ENCODE measurements at places on chromosomes 4 and X.

GRCh38 chr4:98446499-98447375 lies 185.6 kb downstream of the RAP1GDS1 start:
- DNase-seq = peak; percentile 92

DNA sequence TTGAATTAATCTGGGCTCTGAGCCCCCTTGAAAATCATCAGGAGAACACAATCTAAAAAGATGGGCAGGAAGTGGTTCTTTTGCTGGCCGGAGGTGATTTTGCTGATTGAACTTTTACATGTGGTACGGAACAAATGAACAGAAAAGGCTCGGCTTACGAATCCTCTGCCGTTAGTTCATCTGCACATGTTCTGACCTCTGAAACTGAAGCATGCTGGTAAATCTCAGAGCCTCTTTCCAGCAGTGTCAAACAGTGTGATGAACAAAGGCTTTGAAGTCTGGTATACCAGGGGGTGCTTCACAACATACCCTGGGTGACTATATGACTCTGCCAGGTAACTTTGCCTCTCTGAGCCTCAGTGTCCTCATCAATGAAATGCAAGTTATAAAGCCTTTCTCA lies 194.2 kb upstream of the C1QTNF7 start:
- no peak for DNase-seq

DNA sequence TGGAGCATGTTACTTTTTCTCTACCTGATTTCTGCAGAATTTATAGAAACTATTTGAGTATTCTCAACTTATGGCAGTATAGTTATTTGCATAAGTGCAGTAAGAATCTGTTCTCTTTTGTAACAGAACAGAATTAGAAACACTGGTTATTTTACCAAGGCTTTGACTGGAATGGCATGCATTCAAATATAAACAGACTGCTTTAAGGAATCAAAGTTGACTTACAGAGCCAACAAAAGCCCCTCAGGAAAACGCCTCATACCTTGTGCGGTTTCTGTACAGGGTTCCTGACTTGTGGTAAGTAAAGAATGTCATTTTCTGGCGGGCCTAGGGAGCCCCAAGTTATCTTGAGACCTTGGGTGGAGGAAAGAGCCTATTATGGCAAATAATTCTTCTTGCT lies 97.1 kb downstream of the GPR143 start:
- peak; percentile 31 for DNase-seq

DNA sequence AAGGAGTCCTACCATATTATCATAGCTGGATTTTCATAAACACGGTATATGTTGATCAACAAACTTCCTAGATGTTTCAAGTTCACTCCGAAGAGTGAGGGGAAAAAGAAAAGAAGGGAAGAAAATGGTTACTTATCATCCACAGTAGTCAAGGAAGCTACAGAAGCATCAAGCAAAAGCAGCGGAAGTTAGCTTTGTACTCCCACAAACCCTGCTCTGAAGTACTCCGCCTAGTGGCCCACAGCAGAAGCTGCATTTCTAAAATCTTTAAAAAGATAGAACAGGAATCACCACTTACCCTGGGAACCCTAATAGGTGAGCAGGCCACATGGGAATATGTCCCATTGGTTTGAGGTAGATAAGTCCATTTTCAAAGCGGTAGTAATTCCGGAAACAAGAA lies 28.5 kb upstream of the FRG1 start:
- DNase-seq = peak; percentile 6

DNA sequence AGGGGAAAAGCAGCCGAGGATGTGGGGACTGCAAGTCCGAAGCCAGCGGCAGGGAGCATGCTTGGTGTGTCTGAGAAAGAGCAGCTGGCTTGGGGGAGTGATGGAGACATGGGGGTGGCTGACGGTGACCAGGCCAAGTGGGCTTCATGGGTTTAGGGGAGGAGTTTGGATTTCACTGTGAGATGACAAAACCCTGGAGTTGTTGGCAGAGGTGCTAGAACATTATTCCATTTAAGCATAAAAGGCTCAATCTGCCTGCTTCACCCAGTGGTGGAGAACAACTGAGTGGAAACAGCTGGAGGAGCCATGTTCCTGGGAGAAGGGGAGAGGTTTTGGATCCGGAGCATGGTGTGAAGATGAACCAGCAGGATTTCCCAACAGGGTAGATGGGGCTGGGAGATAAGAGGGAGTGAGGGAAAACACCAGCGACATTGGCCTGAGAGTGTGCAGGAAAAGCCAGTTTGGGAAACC lies 318.0 kb upstream of the TAPT1 start:
- DNase-seq = no peak

- no peak for DNase-seq
Observed at GRCh38 chrX:133353233-133353632, 62.1 kb downstream of the GPC4 start.

GRCh38 chr4:87541521-87541920 lies 12.3 kb upstream of the SPARCL1 start:
- DNase-seq = no peak

GRCh38 chrX:12060489-12061260 lies 77.6 kb upstream of the FRMPD4 start:
- peak; percentile 70 for DNase-seq

DNA sequence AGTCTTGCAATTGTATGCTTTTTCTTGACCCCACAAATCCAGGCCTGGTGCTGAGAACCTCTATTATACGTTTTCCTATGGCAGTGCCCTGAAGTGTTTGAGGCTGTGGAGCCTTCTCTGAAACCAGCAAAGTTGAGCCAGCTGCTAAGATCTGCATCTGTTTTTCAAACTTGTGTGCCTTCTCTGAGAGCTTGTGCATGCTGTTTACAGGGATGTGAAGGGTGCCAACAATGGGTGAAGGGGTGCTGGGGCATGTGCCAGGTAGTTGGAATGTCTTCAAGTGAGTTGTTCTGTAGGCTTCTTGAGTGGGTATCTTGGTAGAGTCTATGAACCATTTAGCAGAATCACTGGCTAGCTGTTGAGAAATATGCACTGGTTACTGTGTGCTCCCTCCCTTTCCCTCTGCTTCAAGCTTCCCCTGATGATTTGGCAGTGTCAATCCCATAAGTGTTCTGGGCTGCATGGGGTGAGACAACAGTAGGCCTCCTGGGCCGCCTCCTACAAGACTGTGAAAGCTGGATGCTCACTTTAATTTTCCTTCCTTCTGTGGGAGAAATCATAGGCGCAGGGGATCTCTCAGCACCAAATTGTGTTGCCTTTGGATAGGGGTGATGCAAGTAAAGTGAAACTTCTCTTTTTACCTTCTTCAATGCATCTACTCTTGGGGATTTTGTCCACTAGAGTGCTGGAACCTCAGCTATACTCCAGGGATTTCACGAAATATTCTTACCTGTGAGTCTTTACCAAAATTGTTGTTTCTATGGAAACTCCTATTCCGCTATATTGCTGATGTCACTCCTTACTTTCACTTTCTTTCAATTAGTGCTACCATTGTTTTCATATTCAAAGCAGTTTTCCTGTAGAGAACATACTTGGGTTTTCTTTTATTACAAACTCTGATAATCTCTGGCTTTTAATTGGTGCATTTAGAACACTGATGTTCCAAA lies 30.0 kb downstream of the ITM2A start:
- no peak for DNase-seq

- no peak for DNase-seq
Observed at GRCh38 chr4:1898681-1899080, 27.5 kb downstream of the NSD2 start.

GRCh38 chrX:40329616-40330015 lies 231.9 kb upstream of the BCOR start:
- no peak for DNase-seq

GRCh38 chr4:112448306-112449132 lies 67.5 kb downstream of the NEUROG2 start:
- peak; percentile 67 for DNase-seq

DNA sequence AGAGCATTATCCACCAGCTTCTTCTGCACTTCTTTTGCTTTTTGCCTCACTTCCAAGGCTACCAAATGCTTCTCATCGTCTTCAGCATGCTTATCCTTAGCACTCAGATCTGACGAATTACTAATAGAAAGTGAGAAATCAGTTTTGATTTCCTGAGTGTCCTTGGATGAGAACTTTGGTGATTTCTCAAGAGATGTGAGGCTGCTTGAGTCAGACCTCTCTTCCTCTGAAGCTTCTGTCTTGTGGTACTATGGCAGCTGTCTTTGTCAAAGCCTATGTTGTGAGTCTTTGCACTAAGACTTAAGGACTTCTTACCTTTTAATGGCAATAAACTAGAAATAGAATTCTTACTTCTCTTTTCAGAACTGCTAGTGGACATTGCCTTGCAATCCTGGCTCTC lies 169.9 kb downstream of the CPE start:
- DNase-seq = peak; percentile 24

- DNase-seq = no peak
Observed at GRCh38 chrX:99353412-99353811, 1056.7 kb downstream of the PCDH19 start.

DNA sequence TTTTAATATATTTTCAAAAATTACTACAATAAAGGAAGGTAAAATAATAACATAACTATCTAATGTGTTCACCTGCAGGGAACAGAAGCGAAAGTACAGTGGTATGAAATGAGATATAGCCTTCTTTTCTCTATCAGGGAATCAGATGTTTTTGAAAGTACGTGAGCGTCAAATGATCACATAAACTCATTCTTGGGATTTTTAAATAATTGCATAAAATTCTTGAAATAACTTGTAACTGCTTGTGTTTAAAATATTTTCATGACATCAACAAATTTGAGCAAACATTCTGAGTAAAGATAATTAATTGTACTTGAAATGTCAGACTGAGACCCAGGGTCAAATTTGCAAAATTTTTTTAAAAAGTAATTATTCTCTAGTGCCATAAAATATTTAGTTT lies 193.5 kb upstream of the NEIL3 start:
- no peak for DNase-seq

- no peak for DNase-seq
Observed at GRCh38 chrX:71365356-71365874, 742 bp upstream of the TAF1 start.

- peak; percentile 5 for DNase-seq
Observed at GRCh38 chr4:24999392-25000089, 31.2 kb downstream of the LGI2 start.

- no peak for DNase-seq
Observed at GRCh38 chr4:167784826-167785225, 307.5 kb upstream of the ANXA10 start.

DNA sequence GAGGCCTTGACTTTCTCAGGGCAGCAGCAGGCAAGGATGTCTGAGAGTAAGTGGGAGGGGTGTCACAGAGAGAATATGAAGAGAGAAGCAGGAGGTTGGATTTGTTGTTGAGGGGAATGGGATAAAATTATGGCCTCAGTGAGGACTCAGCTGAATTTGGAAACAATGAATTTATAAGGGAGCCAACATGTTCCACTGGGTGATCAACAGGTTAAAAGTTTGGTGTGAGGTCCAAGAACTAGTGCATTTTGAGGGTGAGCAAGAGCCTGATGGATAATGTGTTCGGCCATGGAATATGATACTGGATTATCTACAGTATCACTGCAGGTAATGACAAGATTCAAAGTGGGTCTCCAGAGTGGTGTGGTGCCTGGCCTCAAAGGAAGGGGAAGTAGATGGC lies 33.5 kb downstream of the LIMCH1 start:
- DNase-seq = no peak

DNA sequence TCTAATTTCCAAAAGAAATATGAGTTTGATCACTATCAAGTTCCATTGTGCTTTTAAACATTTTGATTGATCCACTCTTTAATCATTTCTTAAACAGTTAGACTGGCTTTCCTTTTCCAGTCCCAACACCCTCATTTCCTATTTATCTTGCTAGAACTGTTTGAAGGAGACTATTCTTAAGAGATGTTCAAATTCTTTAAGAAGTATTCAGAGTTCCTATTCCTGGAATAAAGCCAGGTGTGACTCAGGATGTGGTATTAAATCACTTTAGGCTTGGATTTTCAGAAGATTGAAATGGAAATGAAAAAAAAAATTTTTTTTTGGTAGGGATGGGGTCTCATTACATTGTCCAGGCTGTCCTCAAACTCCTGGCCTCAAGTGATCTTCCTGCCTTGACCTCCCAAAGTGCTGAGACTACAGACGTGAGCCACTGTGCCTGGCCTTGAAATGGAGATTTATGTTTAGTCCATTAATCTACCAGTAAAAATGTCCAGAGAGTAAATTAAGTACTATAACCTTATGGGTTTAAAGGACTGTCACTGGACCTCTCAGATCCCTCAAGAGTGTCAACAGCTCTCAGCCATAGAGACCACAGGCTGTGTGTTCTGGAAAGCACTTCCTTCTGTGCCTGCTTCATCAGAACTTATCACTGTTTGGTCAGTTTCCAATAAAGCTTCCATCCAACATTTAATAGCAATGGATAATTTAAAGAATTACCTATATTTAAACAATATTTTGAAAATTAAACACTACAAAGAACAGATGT lies 90.7 kb downstream of the CDS1 start:
- peak; percentile 87 for DNase-seq

DNA sequence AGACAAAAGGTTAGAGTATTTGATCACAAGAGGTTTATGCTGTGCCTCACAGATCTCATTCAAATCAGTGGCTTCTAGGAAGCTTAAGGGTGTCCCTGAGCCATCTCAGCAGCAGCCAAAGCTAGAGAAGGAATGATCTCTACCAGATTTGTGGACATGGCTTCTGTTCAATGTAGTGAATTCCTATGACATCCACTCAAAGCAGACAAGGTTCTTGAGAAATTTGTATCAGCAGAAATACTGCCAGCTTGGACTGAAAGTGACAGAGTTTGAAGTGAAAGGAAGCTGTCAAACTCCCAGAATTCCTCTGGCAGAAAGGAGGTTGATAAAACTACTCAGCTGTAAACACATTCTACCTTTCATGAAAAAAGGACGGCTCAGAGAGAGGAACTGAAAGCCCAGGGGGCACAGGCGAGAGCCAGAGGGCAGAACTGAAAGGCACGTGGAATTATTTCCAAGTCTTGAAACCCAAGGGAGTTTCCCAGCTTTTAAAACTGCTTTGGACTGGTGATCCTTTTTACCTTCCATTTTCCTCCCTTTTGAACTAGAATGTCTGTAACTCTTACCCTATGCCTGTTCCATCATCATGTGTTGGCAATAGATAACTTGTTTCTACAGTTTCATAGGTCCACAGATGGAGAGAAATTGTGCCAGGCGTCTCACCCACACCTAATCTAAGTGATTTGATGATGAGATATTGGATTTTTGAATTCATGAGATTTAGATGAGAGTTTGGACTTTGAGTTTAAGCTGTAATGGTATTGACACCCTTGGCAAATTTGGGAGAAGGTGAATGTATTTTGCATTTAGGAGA lies 14.5 kb upstream of the MED14 start:
- DNase-seq = no peak

DNA sequence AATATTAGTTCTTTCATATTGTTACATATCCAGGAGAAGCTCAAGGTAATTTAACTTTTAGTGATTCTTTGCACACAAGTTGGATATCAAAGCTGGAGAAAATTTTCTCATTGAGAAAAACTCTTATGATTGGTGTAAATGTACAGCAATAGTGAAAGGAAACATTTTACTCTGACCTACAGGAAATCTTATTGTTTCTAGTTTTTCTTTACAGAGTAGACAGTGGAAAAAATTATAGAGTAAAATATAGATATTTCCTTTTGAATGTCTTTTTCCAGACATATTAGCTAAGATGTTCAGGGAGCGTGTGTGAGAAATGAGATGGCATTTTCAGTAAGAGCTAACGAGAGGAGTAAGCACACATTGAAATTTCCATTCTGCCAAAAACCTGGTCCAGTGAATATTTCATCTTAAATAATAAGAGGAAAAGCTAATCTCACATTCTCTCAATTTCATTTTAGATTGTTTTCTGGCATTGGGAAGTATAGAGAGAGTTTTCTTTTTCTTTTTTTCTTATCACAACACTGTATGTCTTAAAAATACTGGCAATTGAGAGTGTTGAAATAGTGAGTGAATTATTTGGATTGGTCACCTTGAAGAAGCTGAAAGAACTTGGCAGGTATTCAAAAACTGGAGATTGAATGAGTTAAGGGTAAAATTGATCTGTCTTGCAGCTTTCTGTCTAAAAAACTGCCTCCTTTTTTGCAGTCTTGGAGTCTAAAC lies 15.6 kb upstream of the ATP8A1 start:
- no peak for DNase-seq
